Eye (tissue), 1 donor: ENCODE measurements at places on chromosomes 2 and 18.

DNA sequence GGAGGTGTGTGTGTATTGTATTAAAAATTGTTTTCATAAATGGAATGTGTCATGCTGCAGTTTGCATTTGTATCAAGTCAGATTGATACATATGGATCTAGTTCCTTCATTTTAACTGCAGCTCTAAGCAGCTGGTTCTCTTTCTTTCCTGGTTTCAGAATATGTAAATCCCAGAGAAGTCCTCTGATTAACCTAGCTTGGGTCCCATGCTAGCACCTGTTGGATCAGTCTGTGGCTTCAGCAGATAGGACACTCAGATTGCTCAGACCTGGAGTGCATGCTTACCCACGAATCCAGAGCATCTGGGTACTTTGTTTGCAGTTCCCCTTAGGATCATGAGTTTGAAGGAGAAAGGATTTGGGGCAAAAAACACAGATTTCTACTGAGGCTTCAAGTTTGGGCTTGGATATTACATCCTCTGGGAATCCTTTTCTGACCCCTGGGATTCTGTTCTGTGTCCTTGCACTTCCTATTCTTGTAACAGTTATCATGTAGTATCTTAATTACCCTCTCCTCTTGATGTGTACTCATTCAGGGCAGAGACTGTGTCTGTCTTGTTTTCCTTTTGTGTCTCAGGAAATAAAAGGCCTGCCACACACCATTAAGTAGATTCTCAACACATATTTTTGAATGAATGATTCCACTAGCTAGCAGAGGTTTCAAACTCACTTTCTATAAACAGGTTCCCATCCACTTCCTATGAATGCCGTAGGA lies 142.1 kb downstream of the PHLPP1 start:
- no peak for DNase-seq

DNA sequence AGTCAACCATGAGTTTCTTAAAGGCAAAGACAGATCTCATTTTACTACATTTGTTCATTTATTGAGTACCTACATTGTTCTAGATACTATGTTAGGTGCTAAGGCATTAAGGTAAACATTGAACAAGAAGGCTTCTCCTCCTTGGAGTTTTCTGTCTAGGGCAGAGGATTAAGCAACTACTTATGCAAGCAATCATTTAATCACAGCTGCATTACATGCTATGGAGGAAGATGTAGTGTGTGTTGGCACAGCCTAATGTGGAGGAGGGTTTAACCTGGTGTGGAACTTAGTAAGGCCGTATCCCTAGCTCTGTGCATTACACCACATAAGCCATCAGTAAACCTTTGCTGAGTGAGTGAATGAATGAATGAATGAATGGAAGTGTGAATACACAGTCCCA lies 106.5 kb upstream of the MAP3K20 start:
- no peak for DNase-seq

DNA sequence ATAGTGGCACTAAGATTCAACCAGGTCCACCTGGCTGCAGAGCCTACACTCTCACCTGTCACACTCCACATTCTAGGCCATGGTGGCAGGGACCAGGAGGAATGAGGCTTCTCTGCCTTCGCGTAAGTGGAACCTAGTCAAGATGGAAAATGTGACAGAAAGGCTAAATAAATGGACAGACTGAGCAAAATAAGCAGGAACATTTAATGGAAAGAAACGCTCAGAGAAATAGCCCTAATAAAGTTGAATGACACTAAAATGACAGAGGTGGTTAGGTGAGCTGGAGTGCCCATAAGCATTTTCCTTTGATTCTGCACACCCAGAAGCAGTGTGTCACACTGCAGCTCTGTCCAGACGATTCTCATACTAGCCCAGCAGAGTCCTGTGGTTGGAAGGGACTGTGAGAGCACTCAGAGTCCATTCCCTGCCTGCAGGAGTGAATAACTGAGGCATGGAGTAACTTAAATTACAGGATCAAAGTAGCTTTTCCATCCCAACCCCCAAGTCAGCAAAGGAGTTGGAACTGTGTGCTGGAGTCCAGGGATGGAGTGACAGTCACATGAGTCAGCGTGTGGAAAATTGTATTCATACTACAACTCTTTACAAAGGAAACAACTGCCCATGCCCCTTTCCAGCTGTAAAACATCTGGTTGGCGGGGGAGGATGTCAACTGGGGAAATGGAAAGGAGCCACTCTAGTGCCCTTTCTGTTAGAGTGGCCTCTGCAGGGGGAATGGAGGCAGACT lies 105.4 kb upstream of the LGALSL start:
- no peak for DNase-seq

GRCh38 chr2:116411211-116411610 lies 1403.3 kb upstream of the DDX18 start:
- DNase-seq = no peak
